Jurkat, Clone E6-1 (cell line): ENCODE measurements at places on chromosomes 6 and 20.
A peak's percentile ranks its signal among the peaks of the same experiment; 100 is the strongest.

- DNase-seq, result peak; percentile 70
Observed at GRCh38 chr20:44028868-44029847, 114.5 kb downstream of the TOX2 start.

DNA sequence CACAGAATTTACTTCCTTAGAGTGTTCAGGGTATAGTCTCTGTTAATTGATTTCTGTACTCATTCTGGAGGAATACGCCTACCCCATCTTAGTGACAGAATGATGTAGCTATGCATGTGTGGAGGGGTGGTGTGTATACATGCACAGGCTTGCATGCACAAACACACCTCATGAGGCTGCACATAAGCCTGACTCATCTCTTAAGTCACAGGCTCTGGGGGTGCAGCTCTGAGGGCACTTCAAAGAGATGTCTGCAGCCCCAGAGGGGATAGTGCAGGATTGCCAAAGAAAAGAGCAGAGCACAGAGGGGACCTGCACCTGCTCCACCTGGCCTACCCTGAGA, 24.6 kb downstream of the TBX18 start:
- DNase-seq, result no peak

DNA sequence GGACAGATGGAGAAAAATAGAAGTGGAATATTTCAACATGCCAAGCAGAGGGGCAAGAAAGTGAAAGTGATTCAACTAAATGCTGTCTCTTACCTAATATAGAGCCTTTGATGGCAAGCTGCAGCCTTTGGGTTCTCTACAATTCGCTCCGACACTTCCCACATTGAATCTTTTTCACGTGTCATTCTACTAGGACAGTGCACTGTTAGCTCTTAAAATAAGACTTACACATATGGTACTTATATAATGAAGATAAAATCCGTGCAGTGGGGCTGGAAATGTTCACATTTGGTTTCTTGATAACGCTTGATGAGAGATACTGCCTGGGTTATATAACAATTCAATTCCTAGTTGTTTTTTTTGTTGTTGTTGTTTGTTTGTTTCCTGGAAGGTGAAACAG, 502.4 kb downstream of the LMBRD1 start:
- no peak for DNase-seq

DNA sequence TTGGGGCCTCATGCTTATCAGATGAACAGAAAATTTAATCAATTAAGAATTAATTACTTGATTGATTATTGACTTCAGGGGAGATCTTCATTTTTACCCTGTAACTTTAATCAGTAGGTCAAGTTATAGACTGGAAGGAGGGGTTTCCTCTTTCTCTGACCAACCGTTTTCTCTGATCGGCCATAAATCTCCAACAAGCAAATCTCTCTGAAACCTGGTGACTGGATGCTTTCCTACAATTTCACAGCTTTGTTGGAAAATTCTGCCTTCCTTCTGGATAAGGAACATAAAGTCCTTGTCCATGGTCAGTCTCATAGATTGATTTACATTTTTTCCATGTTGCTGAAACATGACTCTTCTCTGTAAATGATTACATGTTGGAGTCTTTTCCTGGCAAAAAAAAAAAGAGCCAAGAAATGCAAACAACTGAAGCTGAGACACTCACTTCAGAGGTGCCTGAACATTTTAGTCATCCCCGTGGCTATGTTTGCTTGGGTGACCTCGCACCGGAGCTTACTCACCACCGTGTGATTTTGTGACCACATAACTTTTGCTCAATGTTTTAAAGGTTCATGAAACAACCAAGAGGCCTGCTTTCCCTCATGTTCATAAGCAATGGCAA, 31.0 kb downstream of the IRF4 start:
- DNase-seq, result no peak

- DNase-seq, result no peak
Observed at GRCh38 chr6:37109714-37110499, 60.0 kb upstream of the PIM1 start.

DNA sequence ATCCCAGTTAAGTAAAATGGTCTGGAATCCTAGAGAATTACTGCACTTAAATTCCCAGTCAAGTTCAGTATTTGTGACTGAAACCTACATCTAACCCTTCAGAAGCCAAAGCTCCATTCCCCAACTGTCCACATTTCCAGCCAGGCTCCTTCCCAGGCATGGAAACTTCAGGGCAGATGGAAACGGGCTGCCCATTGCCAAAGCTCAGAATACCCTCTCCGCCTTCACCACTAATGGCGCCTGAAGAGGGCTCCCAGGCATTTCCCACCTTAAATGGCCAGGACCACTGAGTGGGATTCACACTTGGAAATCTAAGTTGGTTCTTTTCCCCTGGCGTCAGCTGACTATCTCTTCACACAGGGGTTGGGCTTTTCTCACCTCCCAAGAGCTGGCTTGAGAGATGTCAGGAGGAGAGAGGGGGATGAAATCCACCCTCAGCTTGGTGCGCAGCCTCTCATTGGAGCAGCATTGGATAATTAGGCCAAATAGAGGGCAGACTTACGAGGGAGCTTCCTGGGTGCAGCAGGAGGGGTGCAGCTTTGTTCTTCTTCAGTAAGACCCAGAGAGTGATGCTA, 82.9 kb downstream of the ANKRD60 start:
- DNase-seq, result no peak

- DNase-seq, result no peak
Observed at GRCh38 chr6:137724495-137725211, 142.4 kb upstream of the TNFAIP3 start.

DNA sequence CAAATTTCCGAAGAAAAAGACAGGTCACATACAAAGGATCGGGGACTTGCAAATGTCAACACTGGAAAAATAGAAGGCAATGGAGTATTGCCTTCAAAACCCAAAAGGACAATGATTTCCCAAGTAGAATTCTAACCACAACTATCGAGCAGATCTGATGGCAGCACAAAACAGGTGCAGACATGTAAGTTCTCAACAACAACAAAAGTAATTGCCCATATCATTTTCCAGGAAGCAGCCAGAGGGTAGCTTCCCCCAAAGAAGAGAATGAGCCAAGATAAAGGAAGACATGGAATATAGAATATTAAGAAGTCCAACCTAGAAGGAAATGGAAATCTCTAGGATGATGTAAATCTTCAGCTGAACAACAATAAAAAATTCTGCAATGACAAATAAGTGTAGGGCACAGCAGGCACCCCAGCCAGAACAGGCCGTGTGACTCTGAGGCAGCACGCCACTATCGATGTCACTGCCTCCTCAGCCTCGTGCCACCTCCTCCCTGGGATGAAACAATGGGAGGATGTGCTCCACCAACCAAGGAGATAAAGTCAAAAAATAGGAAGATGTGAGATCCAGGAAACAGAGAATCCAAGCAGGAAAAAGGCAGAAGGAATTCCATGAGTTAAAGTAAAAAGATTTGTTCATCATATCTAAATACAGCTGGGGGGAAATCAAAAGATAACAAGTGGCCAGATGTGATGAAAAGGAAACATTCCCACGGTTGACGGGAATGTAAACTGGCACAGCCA, 34.1 kb downstream of the SERPINB1 start:
- no peak for DNase-seq

GRCh38 chr6:138307352-138307751, 70.4 kb upstream of the SMIM28 start:
- no peak for DNase-seq

GRCh38 chr6:3446184-3446583, 10.7 kb downstream of the SLC22A23 start:
- no peak for DNase-seq
